Stimulated activated CD8-positive, alpha-beta memory T cell treated with anti-CD3 and anti-CD28 coated beads, Interleukin-4, amount 100 ng/mL, for 1 hour (primary cell): ENCODE measurements at places on chromosomes 7 and 10.

DNA sequence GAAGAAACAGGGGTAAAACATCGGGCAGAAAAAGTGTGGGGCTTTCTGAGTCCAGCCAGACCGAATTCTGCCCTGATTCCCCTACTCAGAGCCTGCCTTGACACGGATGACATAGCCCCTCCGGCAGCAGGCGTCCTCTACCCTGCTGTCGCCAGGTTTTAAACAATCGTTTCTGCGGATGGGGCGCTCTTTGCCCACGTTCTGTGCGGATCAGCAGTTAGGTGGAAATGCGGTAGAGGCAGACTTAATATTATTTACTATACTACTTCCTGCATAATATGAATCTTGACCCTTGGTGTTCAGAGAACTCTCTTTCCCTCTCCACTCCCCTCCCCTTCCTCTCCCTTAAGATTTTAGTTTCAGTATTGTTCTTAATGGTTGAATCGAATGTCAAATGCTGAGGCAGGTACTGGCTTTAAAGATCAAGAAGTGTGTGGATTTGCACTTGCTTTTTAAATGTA is 2.4 kb downstream of the GATA3 start:
- DNase-seq: no peak

DNA sequence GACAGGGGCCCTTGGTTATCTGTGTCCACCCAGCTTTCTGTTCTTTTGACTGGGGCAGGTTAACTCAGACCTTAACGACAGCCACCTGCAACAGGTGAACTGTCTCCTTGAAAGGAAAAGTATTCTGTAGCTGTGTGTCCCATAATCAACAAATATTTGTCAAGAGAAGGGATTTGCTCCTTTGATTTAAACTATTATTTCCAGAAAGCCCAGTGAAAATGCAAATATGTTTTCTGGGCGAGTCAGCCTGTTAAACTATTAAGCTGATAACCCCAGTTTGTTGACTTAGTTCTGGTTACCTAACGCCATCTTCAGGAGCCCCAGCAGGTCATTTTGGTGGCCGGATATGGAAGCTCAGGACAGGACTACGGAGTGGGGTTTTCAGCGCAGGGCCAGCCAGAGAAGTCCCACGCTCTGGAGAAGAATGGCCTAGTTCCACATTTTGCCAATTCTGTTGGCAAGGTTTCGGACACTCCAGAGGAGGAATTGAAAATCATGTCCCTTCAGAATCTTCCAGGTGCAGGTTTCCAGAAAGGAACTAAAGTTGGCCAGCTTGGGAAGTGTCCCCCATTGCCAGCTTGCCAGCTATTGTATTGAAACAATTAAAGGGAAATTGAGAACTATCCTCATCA is 54.5 kb downstream of the ADRA2A start:
- DNase-seq: no peak

DNA sequence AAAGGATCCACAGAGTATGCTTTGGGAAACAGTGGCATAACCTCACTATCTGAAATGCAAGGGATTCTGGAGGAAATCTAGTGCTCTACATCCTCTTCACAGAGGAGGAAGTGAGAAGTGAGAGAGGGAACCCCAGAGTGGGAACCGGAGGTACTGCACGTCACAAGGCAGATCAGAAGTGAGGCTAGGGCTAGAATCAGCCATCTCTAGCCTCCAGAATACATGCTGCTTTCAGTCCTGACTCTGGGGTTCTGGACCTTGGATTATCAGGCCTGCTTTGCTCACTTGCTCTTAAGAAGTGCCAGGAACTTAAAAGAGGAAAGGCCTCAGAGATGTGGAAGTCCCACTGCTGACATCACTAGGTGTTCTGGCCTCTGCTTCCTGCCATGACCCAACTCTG is 25.7 kb downstream of the ZNF503 start:
- no peak for DNase-seq

DNA sequence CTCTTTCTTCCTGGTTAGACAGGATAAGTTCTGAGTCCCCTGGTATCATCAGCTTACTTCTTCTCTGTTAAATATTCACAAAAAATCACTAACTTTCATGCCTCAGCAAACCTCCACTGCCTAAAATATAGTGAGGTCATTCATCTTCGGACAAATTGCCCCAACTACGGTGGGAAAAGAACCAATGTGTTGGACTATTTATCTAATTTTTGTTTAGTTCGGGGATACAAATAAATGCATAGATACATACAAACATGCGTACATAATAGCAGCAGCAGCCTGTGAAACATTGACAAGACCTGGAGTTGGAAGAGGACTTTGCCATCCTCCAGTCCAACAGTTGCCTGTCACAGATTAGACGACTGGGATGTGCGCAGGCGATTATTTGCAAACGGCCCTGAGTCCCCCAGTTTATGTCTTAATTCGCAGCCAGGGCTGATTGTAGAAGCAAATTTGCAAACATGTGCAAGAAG is 51.5 kb downstream of the EGFR start:
- no peak for DNase-seq

DNA sequence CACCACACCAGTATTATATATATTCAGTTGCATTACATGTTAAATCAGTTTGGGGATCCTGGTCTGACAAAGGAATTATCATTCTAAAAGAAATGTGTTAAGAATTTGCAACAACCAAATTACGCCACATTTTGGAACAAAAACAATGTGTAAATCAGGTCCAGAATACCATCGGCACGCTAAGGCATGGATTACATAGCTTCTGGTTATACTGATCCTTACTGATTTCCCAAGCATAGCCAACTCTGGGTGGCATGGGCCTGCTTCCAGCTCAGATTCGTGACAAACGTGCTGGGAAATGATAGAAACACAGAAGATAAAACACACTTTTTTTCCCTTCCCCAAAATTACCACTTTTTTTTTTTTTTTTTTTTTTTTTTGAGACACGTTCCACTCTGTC is 660.0 kb downstream of the SORCS1 start:
- DNase-seq: no peak

- no peak for DNase-seq
Measured at GRCh38 chr10:102802920-102803534, 34.2 kb downstream of the CYP17A1 start.

DNA sequence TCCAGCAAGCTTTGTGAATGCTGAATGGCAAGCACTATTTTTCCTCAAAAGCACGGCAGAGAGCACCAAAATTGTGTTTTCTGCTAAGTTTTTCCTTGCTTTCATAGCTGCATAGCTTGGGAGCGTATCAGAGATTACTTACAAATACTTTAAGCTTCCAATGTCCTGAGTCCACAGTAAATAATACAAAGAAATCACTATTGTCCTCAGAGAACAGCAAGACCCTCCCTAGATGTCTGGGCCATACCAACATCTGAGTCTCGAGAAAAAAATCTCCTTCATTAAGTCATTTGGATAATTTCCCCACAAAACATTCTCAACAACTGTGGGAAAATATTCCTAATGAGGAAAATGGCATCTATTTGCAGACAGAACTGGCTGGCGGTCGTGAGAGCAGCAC is 41.7 kb downstream of the SGMS1 start:
- DNase-seq: no peak

DNA sequence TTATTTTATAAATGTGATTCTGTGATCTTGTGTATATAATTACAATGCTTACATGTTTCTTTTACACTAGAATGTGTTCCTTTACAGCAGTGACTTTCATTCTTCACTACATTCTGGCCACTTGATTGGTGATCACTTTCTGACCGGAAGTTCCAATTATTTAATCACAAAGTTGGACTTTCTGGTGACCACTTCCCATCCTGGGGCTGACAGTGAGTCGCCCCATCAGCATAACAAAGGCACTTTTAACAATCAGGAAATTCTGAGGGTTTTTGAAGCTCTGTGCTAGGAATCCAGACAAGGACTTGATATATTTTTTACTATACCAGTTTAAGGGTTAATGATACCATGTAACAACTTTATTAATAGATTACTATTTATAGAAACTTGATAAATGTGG is 282.3 kb upstream of the KAT6B start:
- DNase-seq: no peak

DNA sequence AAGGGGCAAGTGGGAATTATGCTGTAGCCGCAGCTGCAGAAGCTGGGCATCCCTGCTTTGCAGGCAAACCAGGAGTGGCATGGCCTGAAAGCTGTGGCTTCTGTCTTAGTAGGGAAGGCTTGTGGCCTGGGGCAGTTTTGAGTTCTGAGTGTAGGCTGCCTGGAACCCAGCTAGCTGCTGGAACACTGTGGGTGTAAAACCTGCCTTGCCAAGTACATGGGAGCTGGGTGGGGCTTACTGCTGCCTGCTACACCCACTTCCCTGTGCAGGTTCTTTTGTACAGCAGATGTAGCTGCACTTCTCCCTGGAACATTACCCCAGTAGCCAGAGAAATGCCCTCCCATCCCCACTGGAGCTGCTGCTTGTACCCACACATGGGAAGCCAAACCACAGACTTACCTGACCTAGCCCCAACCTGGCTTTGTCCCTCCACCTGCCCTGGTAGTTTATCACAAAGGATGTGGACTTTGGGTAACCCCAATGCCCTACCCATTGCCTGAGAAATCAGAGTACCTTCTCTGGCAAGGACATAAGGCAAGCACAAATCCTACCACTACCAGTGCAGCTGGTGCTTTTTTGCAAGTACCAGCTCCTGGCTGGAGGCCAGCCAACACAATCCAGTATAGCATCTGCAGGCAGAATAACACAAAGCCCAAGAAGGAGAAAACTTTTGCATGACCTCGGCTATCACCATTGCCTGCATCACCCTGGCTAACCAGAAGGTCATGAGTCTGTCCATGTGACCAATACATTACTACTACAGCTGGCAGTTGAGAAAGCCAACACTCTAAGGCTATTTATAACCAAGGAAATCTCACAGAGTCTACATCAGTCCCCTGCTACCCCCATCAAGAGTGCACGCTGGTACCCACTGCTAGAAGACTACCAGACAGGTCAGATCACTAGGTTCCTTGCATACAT is 26.5 kb upstream of the PPP1R3A start:
- no peak for DNase-seq

GRCh38 chr7:89232-90019 is 102.9 kb upstream of the FAM20C start:
- no peak for DNase-seq

- no peak for DNase-seq
Measured at GRCh38 chr10:84478151-84478550, 149.8 kb downstream of the CCSER2 start.

DNA sequence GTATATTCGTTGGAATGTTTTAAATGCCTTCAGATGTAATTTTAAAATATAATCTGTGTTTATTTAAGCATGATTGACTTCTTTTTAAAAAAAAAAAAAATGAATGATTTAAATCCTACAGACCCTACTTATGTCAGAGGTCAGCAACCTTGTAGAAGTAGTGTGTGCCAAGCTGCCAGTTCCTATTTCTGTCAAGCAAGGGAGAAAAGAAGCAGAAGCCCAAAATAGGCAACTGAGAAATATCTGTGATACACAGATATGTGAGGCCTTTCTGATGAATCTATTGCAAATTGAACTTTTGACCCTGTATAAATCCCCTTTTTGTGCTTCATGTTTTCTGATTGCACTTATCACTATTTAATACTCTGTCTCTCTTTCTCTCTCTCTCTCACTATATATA is 199.5 kb downstream of the LRRN3 start:
- DNase-seq: no peak

- no peak for DNase-seq
Measured at GRCh38 chr7:41809529-41809939, 106.6 kb upstream of the INHBA start.

DNA sequence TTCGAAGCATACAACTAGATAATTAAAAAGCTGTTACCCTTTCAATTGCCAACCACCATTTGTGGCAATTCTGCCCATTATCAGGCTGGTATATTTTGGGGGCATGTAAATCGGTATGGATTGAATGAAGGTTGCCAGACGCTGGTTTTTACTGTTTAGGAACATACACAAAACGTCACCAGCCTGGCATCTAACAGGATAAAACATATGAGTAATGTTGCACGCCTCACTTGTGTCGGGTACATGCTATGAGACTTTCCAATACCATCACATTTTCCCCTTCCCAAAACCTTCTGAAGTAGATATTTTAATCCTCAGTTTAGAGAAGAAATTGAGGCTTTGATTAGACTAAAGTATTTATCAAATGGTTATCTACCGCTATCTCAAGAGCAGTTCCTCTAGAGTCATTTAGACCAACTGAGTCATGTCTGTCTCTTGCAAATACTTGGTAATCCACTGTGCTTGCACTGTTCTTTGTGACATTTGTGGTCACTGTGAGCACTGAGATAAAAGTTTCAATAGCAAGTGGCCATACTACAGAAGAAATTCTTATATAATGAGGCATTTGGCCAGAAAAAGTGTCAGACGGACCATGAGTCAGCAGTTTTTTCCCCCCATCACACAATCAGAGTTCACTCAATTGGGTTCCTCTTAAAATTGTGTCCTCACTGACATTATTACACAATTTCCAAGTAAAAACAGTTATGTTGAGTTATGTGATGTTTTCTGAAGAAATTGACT is 498.7 kb downstream of the NXPH1 start:
- DNase-seq: no peak

DNA sequence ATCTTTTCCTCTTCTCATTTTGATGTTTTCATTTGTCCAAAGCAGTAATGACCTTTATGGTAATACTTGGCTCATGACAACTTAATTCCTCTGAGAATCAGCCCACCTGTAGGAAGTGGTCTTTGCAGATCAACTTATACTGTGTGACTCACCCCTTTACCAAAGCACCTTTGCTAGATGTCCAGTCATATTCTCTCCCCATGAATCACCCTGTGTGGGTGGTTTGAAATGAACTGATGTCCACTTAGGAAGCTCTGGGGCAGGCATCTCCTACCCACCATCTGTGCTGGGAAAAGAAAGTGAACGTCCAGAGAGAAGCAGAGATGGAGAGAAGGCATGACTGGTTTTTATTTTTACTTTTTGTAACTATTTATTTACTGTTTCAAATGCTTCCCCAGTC is 410.3 kb downstream of the KIF20B start:
- DNase-seq: no peak

DNA sequence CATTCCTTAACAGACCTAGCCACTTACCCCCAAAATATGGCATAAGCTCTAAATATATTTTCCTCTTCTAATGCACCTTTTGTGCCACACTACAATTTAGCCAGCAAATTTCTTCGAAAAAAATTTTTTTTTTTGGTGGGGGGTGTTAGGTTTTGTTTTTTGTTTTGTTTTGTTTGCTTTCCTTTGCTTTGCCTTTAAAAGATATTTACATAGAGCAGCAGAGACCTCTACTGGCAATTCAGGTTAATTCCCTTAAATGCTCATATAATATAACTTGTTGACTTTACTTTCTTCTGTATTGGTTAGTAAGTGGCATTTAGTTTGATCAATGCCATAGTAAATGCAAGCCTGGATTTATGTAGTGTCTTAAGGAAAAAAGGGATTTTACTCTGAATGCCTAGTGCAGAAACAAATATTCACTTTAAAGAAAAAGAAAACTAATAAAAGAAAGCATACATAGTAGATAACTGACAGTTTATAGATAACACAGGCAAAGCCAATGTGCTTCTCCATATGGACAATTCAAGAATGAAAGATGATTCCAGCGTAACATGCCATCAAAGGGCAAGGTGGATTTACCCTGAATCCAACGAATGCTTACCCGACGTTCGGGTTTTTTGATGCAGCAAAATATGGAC is 1250.6 kb downstream of the GATA3 start:
- no peak for DNase-seq

- no peak for DNase-seq
Measured at GRCh38 chr7:132402751-132403245, 173.5 kb downstream of the PLXNA4 start.
